Colonic mucosa (tissue), 4 donors: ENCODE measurements at places on chromosomes 4 and X.

DNA sequence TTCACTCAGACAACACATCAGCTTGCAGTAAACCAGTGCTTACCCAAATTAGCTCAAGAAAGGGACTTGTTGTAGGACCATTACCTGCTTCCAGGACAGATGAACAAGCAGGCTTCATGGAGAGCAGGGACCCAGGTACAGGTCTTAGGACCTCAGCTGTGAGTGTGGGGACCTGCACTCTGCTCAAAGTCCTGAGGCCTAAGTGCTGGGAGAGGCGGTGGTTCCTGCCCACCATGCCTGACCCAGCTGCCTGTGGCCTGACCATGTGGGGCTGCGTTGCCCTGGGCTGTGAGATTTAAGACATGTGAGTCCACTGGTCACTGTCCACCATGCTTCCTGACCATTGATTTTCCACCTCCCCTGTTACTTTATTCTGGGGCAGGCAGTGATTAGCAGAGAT is 140.2 kb downstream of the DCLK2 start:
- no peaks in the 10 kb centered on the region for H3K4me1 ChIP-seq
- no peak for DNase-seq
- no peaks in the 10 kb centered on the region for H3K27me3 ChIP-seq

DNA sequence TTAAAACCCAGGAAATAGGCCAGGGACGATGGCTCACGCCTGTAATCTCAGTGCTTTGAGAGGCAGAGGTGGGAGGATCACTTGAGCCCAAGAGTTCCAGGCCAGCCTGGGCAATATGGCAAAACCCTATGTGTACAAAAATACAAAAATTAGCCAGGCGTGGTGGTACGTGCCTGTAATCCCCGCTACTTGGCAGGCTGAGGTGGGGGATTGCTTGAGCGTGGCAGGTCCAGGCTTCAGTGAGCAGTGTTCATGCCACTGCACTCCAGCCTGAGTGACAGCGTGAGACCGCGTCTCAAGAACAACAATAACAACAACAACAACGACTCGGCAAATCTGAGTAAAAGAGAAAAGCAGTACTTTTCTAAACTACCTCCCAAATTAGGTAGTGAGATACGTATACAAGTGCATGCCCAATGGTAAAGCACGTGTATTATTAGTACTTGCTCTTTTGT is 13.0 kb upstream of the NDUFC1 start:
- H3K27ac ChIP-seq, result no peak overlapping the region
- no peak for DNase-seq
- no peaks in the 10 kb centered on the region for H3K27me3 ChIP-seq
- no peak overlapping the region for H3K4me3 ChIP-seq
- H3K36me3 ChIP-seq, result no peaks in the 10 kb centered on the region
- H3K4me1 ChIP-seq, result peaks cover 7% of the 10 kb centered on the region

DNA sequence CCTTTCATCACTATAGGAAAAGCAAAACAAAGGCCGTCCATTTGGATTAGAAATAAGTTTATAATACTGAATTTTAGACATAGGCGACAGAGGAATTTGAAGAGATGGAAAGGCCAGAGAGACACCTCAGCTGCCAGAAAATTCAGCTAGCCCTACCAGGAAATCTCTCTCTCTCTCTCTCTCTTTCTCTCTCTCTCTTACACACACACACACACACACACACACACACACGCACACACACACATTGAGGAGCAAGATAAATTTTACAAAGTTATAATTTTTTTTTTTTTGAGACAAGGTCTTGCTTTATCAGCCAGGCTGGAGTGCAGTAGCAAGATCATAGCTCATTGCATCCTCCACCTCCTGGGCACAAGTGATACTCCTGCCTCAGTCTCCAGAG is 1.4 kb downstream of the XK start:
- H3K4me1 ChIP-seq, result no peaks in the 10 kb centered on the region
- no peaks in the 10 kb centered on the region for H3K27me3 ChIP-seq
- no peak overlapping the region for H3K4me3 ChIP-seq
- peak overlapping the region; percentile 75 for H3K27ac ChIP-seq
- H3K36me3 ChIP-seq, result no peaks in the 10 kb centered on the region

GRCh38 chrX:7950865-7951264 is 23.7 kb upstream of the PNPLA4 start:
- H3K4me1 ChIP-seq, result no peaks in the 10 kb centered on the region
- no peak overlapping the region for H3K4me3 ChIP-seq
- no peak overlapping the region for H3K27ac ChIP-seq
